ENCODE measurements at places on chromosomes 16 and 17.

GRCh38 chr17:78995022-78995760 lies 14.4 kb downstream of the CANT1 start:
- no peak for DNase-seq

DNA sequence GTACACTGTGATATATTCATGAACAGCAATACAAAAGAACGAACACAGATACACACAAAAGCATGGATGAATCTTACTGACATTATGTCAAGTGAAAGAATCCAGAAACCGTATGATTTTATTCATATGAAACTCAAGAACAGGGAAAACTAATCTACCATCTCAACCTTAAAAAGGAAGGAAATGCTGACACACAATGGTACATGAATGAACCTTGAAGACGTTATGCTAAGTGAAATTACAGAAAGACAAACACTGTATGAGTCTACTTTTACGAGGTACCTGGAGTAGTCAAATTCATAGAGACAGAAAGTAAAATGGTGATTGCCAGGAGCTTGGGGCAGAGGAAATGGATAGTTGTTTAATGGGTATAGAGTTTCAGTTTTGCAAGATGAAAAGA lies 8.7 kb upstream of the PRKCB start:
- no peak for DNase-seq

GRCh38 chr17:79842656-79843473 lies 3.6 kb upstream of the CBX4 start:
- DNase-seq: no peak

DNA sequence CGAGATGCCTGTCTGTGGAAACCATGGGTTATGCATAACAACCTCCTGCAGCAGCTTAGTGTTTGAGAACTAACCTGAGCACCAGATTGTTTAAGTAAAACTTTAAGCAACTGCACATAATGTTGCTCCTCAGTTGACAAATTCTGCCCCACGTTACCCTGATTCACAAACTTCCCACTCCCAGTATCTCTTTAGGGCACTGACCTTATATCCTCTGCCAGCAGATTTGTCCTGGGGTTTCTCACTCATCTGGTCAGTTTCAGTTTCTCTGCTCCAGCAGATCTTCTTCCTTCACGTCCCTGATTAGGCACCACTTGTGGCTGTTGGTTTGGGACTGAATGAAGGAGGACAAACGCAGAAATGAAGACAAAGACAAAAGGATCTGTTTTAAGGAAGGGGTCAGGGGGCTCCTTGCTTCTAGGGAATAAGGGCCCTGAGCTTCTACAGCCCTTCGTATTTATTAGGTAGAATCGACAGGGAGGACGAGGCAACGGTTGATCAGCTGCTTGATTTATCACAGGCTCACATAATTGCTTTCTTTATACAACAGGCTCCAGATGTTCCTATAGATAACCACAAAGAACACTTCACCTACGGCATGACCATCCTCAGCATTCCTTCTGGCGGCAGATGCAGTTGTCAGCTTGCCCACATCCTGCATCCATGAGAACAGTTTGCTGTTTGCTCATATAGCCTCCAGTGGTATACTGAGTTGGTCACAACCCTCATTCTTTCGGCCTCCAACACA lies 13.5 kb upstream of the ZNF689 start:
- DNase-seq: no peak

DNA sequence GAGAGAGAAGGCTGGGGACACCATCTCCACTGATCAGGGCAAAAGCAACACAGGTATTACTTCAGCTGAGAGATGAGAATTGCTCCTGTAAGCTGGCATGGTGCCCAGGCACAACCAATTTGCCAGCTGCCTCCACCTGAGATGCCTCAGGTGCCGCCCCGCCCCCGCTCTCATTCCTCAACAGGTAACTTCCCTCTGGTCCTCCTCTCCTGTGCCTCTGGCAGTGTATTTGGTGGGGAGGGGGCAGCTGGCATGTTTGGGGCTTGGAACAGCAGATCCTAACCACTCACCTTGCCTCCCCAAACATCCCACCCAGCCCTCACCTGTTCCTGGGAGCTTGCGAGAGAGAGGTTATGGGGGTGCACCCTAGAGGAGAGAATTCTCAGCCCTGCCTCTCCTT lies 2.9 kb upstream of the SRCIN1 start:
- no peak for DNase-seq

DNA sequence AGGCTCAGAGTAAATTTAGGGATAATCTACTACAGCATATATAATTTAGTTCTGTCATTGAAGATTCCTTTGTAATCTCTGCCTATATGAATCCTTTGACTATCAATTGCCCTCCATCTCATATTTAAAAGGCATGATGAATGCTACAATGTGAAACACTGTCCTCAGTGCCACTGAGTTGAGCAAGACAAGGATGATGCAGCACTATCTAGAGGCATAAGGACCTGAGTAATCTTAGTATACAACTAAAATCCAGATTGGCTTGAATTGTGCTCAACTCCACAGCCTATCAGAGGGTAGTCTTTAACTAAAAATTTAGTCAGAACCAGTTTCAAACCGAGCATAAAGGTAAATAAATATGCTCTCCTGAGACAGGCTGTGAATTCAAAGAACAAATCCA lies 11.6 kb upstream of the STRADA start:
- no peak for DNase-seq

DNA sequence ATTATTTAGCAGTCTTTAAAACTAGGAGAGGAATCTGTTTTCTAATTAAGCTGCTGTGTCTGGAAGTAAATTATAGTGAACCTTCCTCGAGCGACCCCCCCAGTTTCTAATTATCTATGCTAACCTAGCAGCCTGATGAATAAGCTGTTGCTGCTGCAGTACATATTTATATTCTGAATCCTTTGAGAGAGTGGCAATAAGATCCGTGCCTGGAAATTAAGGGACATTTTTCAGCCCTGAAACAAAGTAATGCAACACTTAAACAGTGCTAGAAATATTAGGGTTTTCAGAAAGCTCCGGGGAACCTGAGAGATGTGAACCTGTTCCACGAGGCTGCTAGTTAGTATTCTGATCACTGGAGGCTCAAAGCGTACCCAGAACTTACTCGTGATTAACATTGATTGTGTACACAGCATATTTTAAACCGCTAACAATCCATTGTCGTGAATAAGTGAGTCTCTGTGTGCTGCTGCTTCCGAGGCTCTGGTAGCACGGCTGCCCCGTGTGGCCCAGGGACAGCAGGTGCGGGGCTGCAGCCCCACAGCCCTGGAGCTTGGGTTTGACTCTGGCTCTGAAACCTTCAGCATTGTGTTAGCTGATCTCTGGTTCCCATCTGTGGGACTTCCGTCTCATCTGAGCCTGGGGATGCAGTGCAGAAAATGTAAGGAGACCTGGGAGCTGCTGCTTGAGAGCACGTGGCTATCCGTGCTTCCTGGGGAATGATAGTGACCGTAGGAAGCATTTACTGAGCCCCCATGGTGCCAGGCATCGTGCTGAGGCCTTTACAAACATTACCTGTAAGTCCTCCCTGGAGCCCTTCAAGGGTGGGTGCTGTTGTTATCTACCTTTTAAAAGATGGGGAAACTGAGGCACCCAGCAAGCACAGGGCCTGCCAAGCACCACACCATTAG lies 190.9 kb upstream of the CHMP6 start:
- no peak for DNase-seq

DNA sequence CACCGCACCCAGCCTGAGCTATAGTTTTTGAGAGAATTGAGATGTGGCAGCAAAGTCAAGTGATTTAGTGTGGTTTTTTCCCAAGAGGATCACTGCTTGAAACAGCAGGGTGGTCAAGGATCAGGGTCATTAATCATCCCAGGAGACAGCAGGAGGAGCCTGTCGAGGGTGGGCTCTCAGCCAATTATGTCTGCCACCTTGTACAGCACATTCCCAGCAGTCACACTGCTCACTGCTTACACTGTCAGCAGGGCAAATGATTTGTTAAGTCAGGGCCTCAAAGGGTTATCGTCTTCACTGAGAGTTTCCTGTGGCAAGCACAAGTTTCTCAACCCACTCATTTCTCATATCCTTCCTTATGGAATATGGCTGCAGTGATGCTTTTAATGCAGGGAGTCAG lies 13.2 kb downstream of the B3GNT9 start:
- DNase-seq: no peak

DNA sequence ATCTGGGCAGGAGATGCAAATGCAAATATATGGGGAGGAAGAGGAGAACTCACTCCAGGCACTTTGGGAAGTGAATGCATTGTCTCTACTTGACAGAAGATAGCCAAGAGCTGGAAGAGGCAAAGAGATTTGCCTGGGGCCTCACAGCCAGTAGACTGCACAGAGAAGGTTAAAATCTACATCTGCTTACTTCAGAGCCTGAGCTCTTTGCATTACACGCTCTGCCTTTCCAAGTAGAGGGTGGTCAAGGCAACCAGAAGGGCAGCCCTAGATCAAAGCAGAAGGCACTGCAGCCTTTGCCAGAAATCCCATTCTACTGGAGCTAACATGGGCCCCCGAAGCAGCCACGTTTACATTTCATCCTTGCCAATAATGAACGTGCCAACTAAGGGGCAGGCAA lies 407.2 kb upstream of the CCL2 start:
- DNase-seq: no peak

DNA sequence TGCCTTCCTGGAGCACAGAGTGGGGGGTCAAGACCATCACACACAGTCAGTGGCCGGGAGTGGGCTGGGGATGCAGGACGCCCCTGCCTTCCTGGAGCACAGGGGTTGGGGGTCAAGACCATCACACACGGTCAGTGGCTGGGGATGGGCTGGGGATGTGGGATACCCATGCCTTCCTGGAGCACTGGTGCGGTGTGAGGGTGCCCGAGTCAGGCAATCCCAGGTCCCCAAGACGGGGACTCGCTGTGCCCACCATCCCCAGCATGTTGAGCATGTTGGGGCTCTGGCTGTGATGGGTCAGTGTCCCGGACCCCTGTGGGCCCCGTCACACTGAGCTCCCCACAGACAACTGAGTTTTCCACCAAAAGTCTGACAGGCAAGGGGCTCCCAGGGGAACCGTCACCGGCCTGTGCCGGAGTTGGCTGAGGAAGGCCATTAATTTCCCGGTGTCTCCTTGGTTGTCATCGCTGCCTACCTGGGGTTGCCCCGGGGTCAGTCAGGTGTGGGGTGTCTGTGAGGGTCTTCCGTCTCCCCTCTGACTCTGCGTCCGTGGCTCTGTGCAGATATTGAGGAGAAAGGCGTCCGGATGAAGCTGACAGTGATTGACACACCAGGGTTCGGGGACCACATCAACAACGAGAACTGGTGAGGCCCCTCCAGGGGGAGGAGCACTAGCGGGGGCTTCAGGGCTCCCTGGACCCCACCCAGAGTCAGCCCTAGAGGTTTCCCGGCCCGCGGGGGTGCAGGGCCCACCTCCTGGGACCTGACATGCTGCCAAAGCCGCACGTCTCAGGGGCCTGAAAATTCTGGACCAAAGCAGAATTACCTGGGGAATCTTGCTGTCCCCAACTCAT lies 347.1 kb downstream of the SEC14L1 start:
- no peak for DNase-seq

DNA sequence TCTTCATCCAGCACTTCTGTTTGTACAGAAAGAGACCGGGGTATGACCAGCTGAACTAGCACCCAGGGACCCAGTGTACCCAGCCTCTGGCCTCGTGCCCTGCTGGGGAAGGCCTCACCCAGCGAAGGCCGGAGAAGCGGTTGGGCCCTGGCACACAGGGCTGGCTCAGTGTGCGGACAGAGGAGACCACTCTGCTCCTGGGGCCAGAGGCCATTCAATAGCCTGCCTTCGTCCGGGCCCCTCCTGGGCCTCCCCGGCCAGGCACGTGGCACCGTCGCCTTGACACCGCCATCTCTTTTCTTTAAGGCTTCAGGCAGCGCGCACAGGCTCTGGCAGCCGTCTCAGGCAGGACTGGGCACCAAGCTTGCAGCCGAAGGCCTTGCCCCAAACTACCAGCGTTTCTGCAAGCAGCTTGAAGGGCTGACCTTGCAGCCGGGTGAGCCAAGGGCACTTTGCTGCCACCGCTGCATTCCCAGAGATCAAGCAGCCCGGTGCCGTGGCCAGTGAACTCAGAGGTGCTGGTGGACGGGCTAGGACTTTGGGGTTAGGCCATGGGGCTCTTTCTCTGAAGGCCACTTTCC lies 8.0 kb downstream of the TAX1BP3 start:
- DNase-seq: no peak

GRCh38 chr16:5062051-5062450 lies 3.7 kb downstream of the C16orf89 start:
- no peak for DNase-seq

GRCh38 chr17:60602385-60602742 lies 2.4 kb downstream of the PPM1D start:
- DNase-seq: no peak

GRCh38 chr17:82929676-82930042 lies 89.8 kb upstream of the ZNF750 start:
- DNase-seq: no peak

GRCh38 chr17:76492989-76493501 lies 8.2 kb downstream of the RHBDF2 start:
- DNase-seq: peak; percentile 61

DNA sequence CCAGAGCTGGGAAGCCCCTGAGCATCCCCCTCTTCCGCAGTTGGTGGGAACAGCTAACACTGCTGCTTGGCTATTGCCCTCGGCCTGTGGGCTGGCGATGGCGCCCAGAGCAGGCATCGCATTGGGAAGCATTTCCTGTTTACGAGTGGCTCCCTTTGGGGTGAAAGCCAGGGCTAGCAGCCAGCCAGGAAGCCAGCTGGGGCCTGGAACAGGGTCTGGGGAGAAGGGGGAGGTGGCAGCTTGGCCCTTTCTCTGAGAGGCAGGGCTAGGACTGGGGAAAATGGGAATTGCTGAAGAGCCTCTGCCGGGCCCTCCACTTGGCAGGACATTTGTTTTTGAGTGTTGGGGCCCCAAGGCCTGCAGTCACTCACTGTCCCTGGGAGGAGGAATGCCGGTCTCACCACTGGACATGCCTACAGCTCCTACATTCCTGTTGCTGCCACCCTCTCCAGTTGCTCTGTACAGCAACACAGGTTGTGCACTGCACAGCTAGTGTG lies 2.4 kb upstream of the MTSS2 start:
- peak; percentile 77 for DNase-seq

DNA sequence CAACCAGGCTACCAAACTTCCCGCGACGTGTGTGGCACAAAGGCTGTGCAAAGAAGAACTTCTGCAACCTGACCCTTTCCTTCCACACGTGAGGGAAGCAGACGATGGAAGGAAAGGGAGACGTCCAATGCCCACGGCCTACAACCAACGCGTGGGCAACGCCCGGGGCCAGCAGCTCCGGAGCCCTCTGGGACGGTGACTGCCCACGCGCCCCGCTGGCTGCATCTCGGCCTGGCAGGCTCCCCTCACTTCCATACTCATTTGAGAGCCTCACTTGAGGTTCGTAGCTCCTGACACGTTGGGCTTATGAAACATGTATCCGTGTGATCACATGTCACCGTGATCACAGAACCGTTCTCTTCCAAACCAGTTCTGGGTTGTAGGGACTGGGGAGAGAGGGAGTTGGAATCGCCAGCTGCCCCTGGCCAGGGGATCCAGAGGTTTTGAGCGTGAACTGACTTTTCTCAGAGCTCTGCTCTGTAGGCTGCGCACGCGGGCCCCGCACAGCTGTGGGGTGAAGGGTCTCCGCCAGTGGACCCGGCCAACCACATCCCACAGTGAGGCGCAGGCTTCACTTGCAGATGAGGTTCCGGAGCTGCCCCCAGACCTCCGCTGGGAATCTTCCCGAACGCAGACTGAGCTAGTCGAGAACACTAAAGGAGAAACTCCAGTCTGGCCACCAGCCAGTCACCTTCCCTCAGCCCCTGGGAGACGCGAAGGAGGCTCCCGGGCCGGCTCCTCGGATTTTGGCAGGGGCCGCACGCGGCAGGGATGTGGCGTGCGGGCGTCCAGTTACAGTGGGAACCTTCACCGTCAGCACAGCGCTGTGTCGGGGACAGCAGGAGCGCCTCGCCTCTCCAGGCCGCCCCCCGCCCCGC lies 1.0 kb downstream of the LMF1 start:
- DNase-seq: peak; percentile 40
